Tongue (tissue), 3 donors: ENCODE measurements at places on chromosomes 4 and X. TPM values are rescaled to one million over a fixed set of nuclear protein-coding genes. Genes with fewer than 3 reads are reported as not detected.

DNA sequence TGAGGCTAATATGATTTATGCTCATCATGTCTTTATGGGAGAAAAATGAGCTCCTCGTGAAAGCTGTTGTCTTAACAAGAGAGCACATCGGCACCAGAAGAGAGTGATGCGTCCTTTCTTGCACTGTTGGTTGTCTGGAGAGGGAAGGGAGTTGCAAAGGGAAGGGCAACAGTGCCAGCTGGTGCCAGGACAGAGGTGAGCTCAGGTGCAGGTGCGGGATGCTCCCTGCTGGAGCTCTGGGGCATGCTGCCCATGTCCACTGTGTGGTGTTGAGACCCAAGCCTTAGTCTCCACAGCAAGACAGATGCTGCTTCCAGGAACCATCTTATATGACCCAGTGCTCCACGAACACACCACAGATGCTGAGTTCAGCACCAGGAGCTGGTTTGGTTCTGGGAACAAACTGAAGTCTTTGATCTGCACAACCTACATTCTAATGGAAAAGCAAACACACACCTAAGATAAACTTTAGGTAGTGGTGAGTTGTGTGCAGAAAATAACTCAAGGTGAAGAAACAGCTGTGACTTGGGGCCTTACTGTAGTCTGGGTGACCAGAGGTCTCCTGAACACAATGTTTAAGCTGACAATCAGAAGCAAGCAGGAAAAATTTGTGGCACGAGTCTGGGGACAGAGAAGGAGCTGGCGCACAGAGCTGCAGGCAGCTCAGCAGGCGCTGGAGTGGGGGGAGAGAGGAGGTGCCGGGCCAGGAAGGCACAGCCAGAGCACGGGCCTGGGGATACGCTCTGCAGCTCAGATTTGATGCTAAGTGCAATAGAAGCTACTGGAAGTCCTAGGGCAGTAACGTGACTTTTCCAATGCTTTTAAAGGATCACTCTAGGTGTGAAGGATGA, 73.2 kb downstream of the HAUS3 start:
- no peak for DNase-seq

- DNase-seq, result no peak
These were observed 37.9 kb upstream of the FSTL5 start for GRCh38 chr4:162201673-162202072.

The CT47A7 gene
- total RNA-seq, result not detected

The GPC4 gene
- total RNA-seq, result 66.7 TPM

DNA sequence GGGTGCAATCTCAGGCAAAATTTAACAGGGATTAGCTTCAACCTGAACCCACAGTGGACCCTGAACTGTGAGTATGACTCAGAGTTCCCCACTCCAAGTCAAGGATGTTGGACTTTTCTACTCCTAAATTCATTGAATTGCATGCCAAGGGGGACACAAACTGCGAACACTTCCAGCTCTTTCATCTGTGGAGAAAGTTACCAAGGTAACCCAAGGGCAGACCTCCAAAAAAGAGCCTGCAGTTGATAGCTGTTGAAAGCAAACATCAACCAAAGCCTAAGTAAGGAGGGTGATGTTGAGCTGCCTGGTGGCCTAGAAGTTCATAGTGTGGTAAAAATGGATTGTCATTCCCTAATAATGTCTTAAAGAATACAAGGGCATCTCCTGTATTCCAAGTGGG, 1242.9 kb downstream of the C4orf33 start:
- DNase-seq, result no peak

DNA sequence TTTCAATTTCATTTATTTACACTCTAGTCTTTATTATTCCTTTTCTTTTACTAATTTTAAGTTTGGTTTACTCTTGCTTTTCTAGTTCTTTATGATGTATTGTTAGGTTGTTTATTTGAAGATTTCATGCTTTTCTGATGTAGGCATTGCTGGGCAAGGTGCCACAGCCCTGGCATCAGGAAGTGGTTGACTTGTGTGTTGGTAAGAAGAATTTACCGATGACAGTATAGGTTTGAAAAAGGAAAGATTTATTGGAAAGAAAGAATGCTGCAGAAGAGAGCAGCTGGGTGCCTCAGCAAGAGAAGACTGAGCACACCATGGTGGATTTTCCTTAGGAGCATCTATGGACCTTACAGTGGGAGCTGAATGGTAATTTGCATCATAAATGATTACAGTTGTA, 153.2 kb downstream of the KLF8 start:
- no peak for DNase-seq

- DNase-seq, result no peak
These were observed 261.0 kb downstream of the PDGFC start for GRCh38 chr4:156710365-156711192.

The RHOXF1 gene
- total RNA-seq, result not detected

The NPY2R gene
- 0.41 TPM for total RNA-seq

DNA sequence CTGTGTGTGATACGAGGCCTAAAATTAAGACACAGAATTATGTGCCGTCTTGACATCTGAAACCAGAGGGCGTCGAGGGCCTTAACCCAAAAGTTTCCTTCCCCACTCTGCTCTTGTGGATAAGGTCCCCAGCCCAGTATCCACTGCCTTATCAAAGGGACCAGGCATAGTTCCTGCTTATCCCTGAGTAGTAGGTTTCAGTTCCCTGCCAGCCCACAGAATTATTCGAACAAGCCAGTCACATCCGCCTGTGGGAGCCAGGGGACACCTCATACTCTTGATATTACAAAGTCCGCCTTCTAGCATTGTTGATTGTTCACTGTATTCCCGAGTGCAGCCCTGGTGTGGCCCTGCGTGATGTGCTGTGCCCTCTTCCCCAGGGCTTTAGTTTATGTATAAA, 5.4 kb upstream of the MMRN1 start:
- peak; percentile 5 for DNase-seq

GRCh38 chrX:119228512-119229252, 7.4 kb upstream of the PGRMC1 start:
- no peak for DNase-seq

GRCh38 chr4:7388627-7389026, 46.1 kb downstream of the PSAPL1 start:
- DNase-seq, result no peak

The MAOB gene
- 3.2 TPM for total RNA-seq

GRCh38 chr4:113825272-113825671, 63.7 kb upstream of the CAMK2D start:
- DNase-seq, result no peak

The XPNPEP2 gene
- 0.72 TPM for total RNA-seq

The SOD3 gene
- 46.3 TPM for total RNA-seq

The CDS1 gene
- total RNA-seq, result 4.5 TPM
